ENCODE measurements at places on chromosomes 1 and 21.

DNA sequence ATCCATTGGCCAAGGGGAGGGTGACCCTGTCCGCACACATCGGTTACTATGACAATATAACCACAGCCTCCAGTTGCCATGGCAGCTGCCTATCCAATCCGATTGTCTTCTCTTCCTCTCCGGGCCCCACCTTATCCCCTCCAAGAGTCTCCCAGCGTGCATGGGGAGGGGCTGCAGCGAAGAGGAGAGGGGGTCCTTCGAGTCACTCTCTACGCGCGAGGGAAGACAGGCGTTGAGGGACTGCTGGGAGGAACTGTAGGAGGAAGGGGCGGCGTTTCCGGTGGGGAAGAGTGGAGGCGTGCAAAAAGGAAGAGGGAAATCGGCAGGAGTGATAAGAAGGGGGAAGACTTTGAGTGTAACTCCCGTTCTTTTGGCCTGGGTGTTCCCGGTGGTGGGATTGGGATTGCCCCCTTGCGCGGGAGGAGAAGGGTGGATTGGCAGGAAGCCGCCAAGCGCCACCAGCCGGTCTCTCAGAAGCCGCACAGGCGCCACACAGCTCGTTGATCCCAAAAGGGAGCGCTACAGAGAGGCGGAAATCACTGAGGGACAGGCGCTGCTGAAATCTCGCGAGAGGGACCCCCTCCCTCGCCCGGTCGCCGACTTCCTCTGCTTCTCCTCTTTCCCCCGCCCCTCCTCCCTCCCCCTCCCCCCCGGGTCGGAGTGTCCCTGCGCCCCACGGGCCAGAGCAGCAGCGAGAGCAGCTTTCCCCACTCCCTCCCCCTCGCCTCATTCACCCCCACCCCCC is 384 bp upstream of the SMG7 start:
- no peaks in the 10 kb centered on the region for H3K27me3 ChIP-seq
- H3K4me1 ChIP-seq: peaks cover 5% of the 10 kb centered on the region
- H3K4me3 ChIP-seq: peak overlapping the region; percentile 87
- DNase-seq: peak; percentile 96
- no peaks in the 10 kb centered on the region for H3K36me3 ChIP-seq
- peak overlapping the region; percentile 97 for H3K27ac ChIP-seq

GRCh38 chr1:69994241-69994640 is 211.1 kb downstream of the LRRC40 start:
- H3K27ac ChIP-seq: no peak overlapping the region
- no peaks in the 10 kb centered on the region for H3K36me3 ChIP-seq
- no peak overlapping the region for H3K4me3 ChIP-seq
- no peaks in the 10 kb centered on the region for H3K27me3 ChIP-seq
- DNase-seq: no peak
- no peaks in the 10 kb centered on the region for H3K4me1 ChIP-seq

DNA sequence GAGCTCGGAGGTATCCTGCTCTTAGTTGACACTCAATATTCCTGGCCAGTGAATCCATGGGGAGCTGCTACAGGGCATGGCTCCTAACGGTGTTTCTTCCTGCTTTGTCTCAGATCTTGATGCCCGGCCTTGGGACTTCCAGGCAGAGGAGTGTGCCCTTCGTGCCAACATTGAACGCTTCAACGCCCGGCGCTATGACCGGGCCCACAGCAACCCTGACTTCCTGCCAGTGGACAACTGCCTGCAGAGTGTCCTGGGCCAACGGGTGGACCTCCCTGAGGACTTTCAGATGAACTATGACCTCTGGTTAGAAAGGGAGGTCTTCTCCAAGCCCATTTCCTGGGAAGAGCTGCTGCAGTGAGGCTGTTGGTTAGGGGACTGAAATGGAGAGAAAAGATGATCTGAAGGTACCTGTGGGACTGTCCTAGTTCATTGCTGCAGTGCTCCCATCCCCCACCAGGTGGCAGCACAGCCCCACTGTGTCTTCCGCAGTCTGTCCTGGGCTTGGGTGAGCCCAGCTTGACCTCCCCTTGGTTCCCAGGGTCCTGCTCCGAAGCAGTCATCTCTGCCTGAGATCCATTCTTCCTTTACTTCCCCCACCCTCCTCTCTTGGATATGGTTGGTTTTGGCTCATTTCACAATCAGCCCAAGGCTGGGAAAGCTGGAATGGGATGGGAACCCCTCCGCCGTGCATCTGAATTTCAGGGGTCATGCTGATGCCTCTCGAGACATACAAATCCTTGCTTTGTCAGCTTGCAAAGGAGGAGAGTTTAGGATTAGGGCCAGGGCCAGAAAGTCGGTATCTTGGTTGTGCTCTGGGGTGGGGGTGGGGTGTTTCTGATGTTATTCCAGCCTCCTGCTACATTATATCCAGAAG is 16.7 kb downstream of the ALX3 start:
- H3K27me3 ChIP-seq: no peaks in the 10 kb centered on the region
- peak; percentile 89 for DNase-seq
- no peak overlapping the region for H3K27ac ChIP-seq
- H3K4me1 ChIP-seq: no peaks in the 10 kb centered on the region
- H3K36me3 ChIP-seq: peaks cover 94% of the 10 kb centered on the region

- no peak overlapping the region for H3K27ac ChIP-seq
- H3K4me3 ChIP-seq: no peak overlapping the region
- no peaks in the 10 kb centered on the region for H3K4me1 ChIP-seq
- DNase-seq: no peak
These were observed 79.6 kb downstream of the ATP1B1 start for GRCh38 chr1:169186106-169186505.

GRCh38 chr1:178048426-178048825 is 45.5 kb upstream of the RASAL2 start:
- no peaks in the 10 kb centered on the region for H3K36me3 ChIP-seq
- H3K27me3 ChIP-seq: no peaks in the 10 kb centered on the region
- H3K27ac ChIP-seq: no peak overlapping the region
- no peak overlapping the region for H3K4me3 ChIP-seq
- H3K4me1 ChIP-seq: peaks cover 11% of the 10 kb centered on the region

- no peaks in the 10 kb centered on the region for H3K27me3 ChIP-seq
- no peaks in the 10 kb centered on the region for H3K36me3 ChIP-seq
These were observed 27.0 kb upstream of the NID1 start for GRCh38 chr1:236091933-236092318.

DNA sequence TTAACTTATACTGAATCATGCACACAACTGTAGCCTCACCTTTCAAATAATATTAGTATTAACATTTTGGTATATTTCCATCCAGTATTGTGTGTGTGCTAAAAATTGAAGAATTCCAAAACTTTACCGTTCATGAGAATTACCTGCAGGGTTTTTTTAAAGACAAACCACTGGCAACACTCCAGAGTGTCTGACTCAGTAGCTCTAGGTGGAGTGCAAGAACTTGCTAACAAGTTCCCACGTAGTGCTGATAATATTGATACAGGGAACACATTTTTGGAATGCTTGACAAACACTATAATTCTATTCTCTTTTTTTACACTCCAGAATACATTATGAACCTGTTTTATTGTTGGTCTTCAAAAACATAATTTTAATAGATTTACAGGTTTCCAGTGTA is 27.7 kb upstream of the SLC5A9 start:
- H3K4me3 ChIP-seq: no peak overlapping the region
- H3K27me3 ChIP-seq: no peaks in the 10 kb centered on the region
- no peaks in the 10 kb centered on the region for H3K36me3 ChIP-seq
- H3K4me1 ChIP-seq: peaks cover 6% of the 10 kb centered on the region

DNA sequence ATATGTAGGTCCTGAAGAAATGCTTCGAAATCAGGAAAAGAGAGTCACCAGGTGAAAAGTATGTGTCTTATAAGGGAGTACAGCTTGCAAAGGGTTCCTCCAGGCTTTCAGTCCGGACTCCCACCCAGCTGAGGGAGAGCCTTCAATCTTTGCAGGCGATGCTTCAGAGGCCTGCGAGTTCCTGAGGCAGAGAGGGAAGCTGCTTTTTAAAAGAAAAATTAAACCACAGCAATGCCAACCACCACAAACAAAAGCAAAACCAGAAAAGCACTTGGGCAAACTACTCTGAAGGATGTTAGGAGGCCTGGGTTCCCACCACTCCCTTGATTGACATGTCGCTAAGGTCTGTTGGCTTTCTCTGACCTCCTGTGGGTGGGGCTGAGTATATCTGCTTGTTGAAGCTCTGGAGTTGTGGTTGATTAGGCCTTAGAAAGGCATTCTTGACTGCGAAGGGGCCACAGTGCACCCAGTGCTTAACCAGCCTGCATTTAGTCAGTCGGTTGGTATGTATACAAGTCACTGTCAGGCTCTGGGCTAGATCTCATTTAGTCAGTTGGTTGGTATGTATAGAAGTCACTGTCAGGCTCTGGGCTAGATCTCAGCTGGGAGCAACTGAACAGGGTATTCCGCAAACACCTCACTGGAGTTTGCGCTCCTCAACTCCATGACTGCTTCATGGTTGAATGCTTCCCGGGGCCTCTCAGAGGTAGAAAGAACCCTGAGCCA is 1.2 kb downstream of the NIPAL3 start:
- peak overlapping the region; percentile 71 for H3K4me3 ChIP-seq
- peak overlapping the region; percentile 65 for H3K27ac ChIP-seq

GRCh38 chr1:224170748-224171478 is 12.1 kb upstream of the DEGS1 start:
- DNase-seq: no peak
- H3K36me3 ChIP-seq: no peaks in the 10 kb centered on the region
- no peaks in the 10 kb centered on the region for H3K27me3 ChIP-seq
- H3K4me3 ChIP-seq: no peak overlapping the region
- H3K27ac ChIP-seq: no peak overlapping the region
- no peaks in the 10 kb centered on the region for H3K4me1 ChIP-seq

DNA sequence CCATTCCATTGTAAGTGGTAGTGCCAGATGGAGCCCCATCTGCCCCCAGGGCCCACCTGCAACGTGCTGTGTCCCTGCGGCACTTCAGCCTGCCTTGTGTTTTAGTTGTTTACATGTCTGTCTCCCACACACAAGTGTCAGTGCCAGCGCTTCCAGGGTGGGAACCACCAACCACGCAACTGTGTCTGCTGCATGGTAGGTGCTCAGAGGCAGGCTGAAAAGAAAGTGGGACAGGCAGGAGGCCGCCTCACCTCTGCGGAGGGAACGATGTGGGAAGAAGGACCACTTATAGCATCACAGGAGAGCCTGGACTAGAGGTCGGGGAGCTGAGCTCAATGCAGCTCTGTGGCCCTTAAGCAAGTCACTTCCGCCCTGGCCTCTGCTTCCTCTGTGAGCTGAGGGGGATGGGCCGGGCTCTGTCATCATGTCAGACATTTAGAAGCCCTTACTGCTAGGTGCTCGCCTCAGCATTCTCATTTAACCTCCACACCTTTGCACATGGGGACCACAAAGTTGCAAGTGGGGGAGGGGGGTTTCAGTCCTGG is 17.9 kb downstream of the SLC9A1 start:
- no peaks in the 10 kb centered on the region for H3K36me3 ChIP-seq
- peak; percentile 91 for DNase-seq
- peaks cover 16% of the 10 kb centered on the region for H3K4me1 ChIP-seq
- peak overlapping the region; percentile 1 for H3K4me3 ChIP-seq

- no peak overlapping the region for H3K27ac ChIP-seq
- DNase-seq: no peak
- no peak overlapping the region for H3K4me3 ChIP-seq
- H3K36me3 ChIP-seq: no peaks in the 10 kb centered on the region
These were observed 26.8 kb upstream of the BACH1 start for GRCh38 chr21:29271927-29272333.

- H3K36me3 ChIP-seq: no peaks in the 10 kb centered on the region
- no peak overlapping the region for H3K27ac ChIP-seq
- no peak for DNase-seq
- H3K27me3 ChIP-seq: no peaks in the 10 kb centered on the region
These were observed 78.7 kb downstream of the TYW3 start for GRCh38 chr1:74811436-74812179.

DNA sequence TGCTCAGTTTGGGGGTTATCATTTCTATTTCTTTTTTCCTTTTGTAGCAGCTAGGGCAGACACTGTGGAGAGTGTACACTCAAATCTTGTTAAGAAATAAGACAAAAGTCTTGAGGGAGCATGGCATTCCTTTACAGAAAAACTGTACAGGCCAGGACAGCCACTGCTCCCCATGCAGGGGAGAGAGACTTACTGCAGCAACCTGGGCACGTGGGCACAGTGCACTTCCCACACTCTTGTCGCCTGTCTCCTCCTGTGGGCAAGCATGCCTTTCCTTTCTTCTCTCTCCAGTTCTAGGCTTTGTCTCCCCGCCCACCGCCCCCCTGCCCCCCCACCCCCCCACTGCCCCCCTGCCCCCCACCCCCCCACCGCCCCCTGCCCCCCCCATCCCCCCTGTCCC is 51.9 kb downstream of the PHC2 start:
- no peaks in the 10 kb centered on the region for H3K27me3 ChIP-seq
- no peaks in the 10 kb centered on the region for H3K36me3 ChIP-seq
- no peaks in the 10 kb centered on the region for H3K4me1 ChIP-seq
- H3K27ac ChIP-seq: no peak overlapping the region

DNA sequence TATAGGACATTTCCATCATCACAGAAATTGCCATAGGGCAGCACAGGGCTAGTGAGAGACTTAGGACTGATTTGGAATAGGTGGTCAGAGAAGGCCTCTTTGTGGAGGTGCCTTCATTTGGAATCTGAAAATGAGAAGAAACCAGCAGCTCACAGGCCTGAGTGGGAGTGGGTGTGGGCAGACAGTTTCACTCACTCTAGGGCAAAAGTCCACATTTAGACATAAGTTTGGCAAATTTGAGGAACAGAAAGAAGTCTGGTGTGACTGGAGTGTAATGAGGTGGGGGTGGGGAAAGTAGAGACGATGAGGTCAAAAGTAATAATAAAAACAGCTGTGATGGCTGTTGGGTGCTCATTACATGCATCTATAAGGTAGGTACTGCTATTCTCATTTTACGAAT is 22.4 kb upstream of the BCAR3 start:
- peak overlapping the region; percentile 33 for H3K27ac ChIP-seq
- no peak for DNase-seq
- H3K4me1 ChIP-seq: no peaks in the 10 kb centered on the region

DNA sequence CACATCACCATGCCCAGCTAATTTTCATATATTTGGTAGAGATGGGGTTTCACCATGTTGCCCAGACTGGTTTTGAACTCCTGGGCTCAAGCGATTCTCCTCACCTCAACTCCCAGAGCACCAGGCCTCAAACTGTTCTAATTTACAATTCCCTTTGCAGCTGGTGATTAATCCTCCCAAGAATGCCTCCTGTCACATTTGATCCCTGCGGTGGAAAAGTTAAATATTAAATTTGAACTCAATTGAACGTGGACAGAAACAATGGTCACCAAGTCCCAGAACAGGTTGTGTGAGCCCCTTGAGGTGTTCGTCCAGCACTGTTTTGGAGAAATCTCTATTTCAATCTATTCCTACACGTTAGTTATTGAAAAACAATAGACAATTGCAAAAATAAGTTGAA is 2.0 kb upstream of the ANKRD35 start:
- H3K4me3 ChIP-seq: no peak overlapping the region
- DNase-seq: no peak
- no peak overlapping the region for H3K27ac ChIP-seq
- peaks cover 26% of the 10 kb centered on the region for H3K4me1 ChIP-seq
- no peaks in the 10 kb centered on the region for H3K27me3 ChIP-seq
- H3K36me3 ChIP-seq: no peaks in the 10 kb centered on the region

GRCh38 chr1:48659801-48660200 is 116.9 kb downstream of the BEND5 start:
- H3K4me3 ChIP-seq: no peak overlapping the region
- H3K4me1 ChIP-seq: no peaks in the 10 kb centered on the region

- H3K36me3 ChIP-seq: no peaks in the 10 kb centered on the region
- DNase-seq: no peak
- no peak overlapping the region for H3K27ac ChIP-seq
- H3K27me3 ChIP-seq: no peaks in the 10 kb centered on the region
- H3K4me3 ChIP-seq: no peak overlapping the region
- peaks cover 6% of the 10 kb centered on the region for H3K4me1 ChIP-seq
These were observed 330.9 kb downstream of the CHRM3 start for GRCh38 chr1:239717097-239717917.

- no peaks in the 10 kb centered on the region for H3K4me1 ChIP-seq
- H3K4me3 ChIP-seq: no peak overlapping the region
- peak; percentile 78 for DNase-seq
- H3K27ac ChIP-seq: no peak overlapping the region
- no peaks in the 10 kb centered on the region for H3K36me3 ChIP-seq
These were observed 10.6 kb downstream of the AVPR1B start for GRCh38 chr1:206106328-206107167.

Measured in Peyer's patch (tissue), 4 donors.